ENCODE measurements at places on chromosomes 3 and 15. TPM values are rescaled to one million over a fixed set of nuclear protein-coding genes. Genes with fewer than 3 reads are reported as not detected.

DNA sequence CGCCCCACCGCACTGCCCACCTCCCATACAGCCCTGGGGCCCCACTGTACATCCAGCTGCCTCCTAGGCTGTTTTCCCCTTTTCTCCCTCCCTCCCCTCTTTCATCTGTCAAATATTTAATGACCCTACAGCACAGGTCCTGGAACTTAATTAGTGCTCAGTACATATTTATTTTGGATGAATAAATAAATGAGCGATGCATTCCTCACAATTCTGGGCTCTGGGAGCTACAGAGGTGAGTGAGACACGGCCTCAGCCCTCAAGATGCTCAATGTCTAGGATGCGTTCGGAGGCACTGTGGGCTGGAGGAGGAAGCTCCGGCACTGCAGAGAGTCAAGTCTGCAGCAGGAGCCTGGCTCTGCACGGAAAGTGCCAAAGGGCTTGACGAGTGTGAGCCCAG lies 175.0 kb downstream of the FAM43A start:
- no peak for DNase-seq

Gene GATM
- total RNA-seq = 1,447 TPM

Gene WDR53
- total RNA-seq = 0.66 TPM

Gene RTP4
- 2.0 TPM for total RNA-seq

Gene ZNF774
- total RNA-seq = 9.6 TPM

DNA sequence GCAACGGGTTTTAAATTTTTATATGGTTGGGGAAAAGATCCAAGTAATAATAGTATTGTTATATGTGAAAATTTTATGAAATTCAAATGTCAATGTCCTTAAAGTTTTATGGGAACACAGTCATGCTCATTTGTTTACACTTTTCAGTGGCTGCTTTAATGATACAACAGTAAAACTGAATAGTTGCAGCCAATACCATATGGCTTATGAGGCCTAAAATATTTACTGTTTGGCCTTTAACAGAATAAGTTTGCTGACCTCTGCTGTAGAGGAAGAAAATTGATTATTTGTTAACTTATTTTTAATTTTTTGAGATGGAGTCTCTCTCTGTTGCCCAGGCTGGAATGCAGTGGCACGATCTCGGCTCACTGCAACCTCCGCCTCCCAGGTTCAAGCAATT lies 44.7 kb downstream of the USP50 start:
- no peak for DNase-seq

- DNase-seq = no peak
These were observed 18.8 kb downstream of the PSTPIP1 start for GRCh38 chr15:77013776-77014131.

DNA sequence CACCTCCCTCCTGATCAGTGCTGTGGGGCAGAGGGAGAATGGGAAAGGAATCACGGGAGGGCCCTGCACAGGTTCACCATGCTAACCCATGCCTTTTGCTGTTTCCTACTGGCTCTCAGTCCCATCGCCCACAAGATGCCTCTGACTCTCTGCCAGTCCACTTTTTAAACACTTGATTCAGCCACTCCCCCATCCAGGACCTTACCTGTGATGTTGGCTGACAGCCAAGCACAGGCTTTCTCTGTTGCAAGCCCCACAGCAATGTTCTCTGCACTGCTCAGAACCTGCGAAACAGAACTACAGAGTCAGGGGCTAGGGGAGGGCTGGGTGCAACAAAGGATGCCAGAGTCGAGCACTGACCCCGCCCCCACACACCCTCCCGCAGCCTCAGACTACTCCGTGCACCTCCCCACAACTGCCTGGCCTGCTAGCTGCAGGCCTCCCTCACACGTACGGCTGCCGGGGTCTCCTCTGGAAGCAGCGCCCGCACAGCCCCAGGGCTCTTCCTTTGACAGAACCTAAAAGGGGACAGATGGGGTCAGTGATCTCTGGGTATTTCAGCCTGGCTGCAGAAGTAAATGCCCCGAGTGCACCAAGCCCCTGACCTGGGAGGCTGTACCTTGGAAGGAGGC lies 9.1 kb downstream of the CDAN1 start:
- DNase-seq = no peak

- peak; percentile 54 for DNase-seq
These were observed 3.9 kb upstream of the PSTPIP1 start for GRCh38 chr15:76991048-76991447.

Gene B3GNT5
- total RNA-seq = 5.6 TPM

DNA sequence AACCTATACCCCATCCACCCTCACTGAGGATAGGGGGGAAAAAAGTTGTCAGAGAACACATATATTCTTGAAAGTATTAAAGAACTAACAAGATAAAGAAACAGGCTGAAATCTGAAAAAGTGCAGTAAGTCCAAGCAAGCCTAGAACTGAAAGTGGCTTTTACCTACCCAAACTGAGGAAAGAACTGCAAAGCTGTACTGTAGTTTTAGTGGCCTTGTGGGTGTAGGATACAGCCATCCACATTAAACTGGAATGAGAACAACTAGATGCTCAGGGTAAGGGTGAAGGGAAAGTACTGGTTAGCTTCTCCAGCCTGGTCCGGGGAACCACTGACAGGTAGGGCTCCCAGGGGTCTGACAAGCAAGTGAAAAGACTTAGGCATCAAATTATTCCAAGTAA lies 10.1 kb downstream of the UBP1 start:
- no peak for DNase-seq

- no peak for DNase-seq
These were observed 56.2 kb downstream of the EXOG start for GRCh38 chr3:38552364-38552763.

Gene ANKRD34C
- 0.33 TPM for total RNA-seq

Gene ZNF501
- total RNA-seq = 7.6 TPM

GRCh38 chr3:12425850-12426579 lies 58.3 kb upstream of the TSEN2 start:
- no peak for DNase-seq

GRCh38 chr3:94028093-94028837 lies at the start of gene STX19:
Gene STX19 (minus strand): TSS chr3:94028597. CDS start chr3:94015269, 13,328 bp downstream.
- peak; percentile 60 for DNase-seq

Gene MYLK
- 36.6 TPM for total RNA-seq

Gene FETUB
- not detected for total RNA-seq

GRCh38 chr3:53806182-53807116 lies 39.8 kb downstream of the CHDH start:
- peak; percentile 72 for DNase-seq

DNA sequence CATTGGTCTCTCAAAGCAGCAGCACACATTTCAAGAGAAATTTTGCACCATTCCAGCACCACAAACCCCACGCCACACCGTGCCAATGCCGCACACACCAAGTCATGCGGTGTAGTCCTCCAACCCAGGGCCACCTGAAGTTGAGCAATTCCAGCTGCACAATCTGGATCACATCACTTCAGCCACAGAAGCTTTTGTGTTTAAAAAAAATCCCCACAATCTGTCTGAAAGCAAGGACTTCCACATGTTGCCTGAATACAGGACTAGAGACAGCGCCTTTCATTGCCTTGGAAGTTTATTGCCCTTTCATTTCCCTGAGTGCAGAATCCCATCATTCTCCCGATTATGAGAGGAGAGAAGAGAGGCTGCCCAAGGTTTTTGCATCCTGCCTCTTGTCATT lies 175.6 kb upstream of the BCL6 start:
- DNase-seq = no peak

GRCh38 chr3:73547427-73548248 lies 77.1 kb downstream of the PDZRN3 start:
- DNase-seq = peak; percentile 20

GRCh38 chr3:187263270-187263669 lies 28.3 kb downstream of the MASP1 start:
- DNase-seq = no peak
